Stimulated activated CD8-positive, alpha-beta memory T cell treated with anti-CD3 and anti-CD28 coated beads, Interleukin-15, amount 100 ng/mL, for 4 hours (primary cell): ENCODE measurements at places on chromosomes 16 and 17.
A peak's percentile ranks its signal among the peaks of the same experiment; 100 is the strongest.

DNA sequence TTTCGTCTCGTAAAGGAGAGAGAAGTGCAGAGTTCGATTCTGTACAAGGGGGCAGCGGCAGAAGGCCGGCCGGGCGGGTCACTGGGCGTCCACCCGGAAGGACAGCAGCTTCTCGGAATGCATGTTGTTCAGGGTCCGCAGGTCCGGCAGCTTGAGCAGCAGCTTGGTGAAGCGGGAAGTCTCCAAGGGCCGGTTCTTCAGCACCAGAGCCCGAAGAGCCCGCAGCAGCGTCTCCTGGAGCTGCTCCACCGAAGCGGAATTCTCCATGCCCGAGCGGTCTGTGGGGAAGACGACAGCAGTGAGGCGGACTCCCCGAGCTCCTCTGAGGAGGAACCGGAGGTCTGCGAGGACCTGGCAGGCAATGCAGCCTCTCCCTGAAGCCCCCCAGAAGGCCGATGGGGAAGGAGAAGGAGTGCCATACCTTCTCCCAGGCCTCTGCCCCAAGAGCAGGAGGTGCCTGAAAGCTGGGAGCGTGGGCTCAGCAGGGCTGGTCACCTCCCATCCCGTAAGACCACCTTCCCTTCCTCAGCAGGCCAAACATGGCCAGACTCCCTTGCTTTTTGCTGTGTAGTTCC, 7.3 kb downstream of the NR1D1 start:
- no peak for DNase-seq

DNA sequence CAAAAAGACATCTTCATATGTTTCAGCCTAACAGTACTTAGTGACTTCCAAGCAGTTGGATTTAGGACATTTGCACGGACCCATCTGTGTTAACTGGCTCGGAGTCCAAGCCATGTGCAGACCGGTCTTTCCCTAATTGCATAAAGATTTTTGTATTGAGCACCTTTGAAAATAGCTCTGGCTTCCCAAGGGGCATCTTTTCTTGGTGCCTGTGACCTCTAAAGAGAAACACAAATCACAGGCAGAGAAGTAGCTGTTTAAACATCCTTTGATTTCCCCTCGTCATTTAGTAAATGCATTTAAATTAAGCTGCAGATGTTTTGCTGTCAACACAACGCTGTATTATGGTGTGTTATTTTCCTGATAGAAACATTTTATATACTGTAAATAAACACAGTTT, 288.2 kb upstream of the SALL1 start:
- no peak for DNase-seq

- no peak for DNase-seq
These were observed 11.3 kb downstream of the ASGR1 start for GRCh38 chr17:7167832-7168231.

- no peak for DNase-seq
These were observed 17.5 kb upstream of the MTMR4 start for GRCh38 chr17:58531661-58532554.

GRCh38 chr17:74677558-74678466, 34.9 kb downstream of the CD300LF start:
- DNase-seq, result no peak

- no peak for DNase-seq
These were observed 23.7 kb upstream of the CBX4 start for GRCh38 chr17:79862771-79863440.

DNA sequence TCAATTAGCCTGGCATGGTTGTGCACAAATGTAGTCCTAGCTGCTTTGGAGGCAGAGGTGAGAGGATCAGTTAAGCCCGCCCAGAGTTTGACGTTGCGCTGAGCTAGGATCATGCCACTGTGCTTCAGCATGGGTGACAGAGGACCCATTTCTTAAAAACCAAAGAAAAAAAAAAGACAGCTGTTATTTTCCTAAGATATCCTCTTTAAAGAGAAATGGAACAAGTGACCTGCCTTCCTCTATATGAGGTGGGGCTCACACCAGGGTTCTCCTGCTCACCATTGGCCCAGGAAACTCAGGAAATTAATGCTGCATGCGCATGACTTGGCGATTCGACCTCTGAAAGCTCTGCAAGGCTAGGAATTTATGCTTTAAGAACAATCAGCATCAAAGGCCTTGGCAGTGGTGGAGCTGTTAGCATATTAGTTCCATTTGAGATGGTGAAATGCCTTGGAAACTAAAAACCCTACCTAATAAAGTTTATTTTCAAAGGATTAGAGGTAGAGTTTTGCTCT, 108.3 kb downstream of the RBFOX1 start:
- DNase-seq, result no peak

DNA sequence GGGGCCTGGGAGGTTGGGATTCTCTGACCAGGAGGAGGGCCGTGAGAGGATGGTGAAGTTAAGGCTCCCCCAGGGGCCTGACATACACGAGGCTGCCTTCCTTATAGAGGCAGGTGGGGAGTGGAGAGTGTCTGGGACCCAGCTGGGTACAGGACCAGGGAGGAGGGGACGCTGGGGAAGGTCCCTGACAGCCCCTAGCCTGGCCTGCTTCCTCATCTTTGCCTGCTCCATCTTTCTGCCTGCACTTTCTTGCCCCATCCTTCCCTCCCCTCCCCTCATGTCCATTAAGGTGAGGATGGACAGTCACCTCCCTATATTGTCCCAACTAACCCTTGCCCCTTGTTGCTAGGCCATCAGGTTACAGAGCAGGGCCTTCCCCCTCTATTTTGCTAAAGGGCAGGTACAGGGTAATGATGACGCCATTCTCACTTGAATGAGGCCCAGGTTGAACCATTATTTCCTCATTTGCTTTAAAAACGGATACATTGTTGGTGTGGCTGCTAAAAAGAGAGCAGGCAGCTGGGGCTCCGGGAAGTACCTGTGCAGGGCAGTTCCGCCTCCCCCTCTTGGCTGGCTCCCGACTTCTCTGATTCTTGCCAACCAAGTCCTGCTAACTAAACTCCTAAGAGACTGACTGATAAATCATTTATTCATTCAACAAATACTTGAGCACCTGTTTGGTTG, 1.3 kb downstream of the C17orf99 start:
- DNase-seq, result no peak

GRCh38 chr17:80103449-80104085, 2.2 kb downstream of the GAA start:
- DNase-seq, result no peak

- DNase-seq, result no peak
These were observed 3.5 kb upstream of the DLX4 start for GRCh38 chr17:49965524-49965909.

- DNase-seq, result no peak
These were observed 17.5 kb downstream of the NDUFAF8 start for GRCh38 chr17:81256616-81257015.

DNA sequence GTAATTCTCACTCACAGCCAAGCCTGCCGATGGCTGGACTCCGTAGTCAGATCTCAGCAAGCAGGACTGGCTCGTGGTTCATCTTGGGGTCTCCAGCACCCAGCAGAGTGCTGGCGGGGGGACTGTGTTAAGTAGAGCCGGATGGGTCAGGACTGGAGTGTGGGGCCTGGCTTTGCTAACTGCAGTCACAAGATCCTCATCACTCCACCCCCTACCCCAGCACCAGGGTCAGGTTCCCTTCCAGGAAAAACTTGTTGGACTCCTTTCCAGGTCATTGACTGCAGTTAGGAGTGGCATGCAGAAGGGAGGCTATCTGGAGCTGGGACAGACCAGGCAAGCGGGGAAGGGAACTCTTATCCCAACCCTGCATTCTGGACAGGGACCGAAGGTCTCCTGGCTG, 6.0 kb downstream of the CIITA start:
- no peak for DNase-seq

- peak; percentile 54 for DNase-seq
These were observed 33.6 kb upstream of the CCR7 start for GRCh38 chr17:40598619-40599467.

GRCh38 chr16:50393416-50393815, 24.6 kb upstream of the BRD7 start:
- DNase-seq, result no peak

GRCh38 chr16:22348291-22348690, 26.1 kb downstream of the CDR2 start:
- DNase-seq, result no peak

DNA sequence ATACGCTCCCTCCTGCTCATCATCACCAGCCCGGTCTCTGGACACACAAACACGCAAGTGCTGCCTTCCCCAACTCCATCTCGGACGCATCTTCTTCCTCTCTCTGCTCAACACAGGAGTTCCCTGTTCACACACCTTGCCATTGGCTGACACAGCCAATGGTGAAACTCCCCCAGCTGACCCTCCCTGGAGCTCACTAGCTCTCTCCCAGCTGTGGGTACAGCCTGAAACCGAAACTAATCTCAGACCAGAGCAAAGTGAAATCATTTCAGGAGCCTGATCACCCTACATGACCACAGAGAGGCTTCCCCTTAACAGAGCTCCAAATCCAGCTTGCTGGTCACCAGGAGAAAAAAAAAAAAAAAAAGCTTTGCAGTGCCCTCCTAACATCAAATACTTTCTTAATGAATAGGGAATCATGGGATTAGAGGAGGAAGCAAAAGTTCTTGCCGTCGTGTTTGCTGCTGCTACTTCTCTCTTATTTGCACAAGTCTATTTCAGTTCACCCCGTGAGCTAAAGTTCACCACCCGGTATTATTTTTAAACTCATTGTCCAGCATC, 8.3 kb downstream of the CUEDC1 start:
- no peak for DNase-seq

DNA sequence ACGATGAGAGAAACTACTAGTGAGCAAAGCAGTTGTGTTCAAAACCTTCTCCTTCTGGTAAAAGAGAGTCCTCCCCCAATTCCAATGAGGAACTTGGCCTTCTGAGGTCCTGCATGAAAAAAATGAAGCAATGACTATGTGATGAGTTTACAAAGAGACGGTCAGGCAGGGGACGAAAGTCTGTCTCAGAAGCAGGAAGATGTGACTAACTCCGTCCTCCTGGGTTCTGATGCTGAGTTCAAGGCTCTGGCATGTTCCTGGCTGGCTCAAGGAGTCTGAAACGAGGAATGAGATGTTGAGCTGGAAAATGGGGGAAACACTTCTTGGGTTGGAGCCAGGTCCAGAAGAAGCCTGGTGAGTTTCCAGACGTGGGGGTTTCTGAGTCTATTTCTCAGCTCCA, 129.6 kb downstream of the CPPED1 start:
- DNase-seq, result no peak

DNA sequence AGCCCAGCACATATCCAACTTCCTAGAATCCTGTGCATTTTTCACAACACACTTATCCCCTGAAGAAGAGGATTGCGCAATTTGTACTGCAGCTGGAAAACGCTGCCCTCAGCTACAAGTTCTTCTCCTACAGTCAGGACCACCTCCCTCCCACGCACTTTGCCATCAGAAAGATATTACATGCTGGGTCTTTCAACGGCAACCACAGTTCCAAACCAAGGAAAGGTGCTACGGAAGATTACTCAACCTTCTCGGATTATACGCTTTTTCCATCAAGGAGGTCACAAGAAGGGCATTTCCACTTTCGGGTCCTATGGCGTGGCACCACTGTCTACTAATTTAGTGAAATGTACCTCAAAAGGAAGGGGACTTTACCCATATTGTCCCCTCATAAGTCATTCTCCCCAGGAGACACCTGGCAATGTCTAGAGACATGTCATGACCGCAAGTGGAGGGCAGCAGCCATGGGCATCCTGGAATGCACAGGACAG, 35.2 kb downstream of the USP7 start:
- peak; percentile 5 for DNase-seq

DNA sequence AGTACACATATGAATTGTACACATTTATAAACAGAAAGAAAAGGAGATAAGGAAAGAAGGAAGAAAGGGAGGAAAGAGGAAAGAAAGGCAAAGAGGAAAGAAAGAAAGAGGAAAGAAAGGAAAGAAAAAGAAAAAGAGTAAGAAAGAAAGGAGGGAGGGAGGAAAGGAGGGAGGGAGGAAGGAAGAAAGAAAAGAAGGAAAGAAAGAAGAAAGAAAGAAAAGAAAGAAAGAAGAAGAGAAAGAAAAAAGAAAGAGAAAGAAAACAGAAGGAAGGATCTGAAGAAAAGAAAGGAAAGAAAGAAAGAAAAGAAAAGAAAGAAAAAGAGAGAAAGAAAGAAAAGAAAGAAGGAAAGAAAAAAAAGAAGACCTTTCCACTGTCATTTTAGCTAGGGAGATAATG, 571.4 kb upstream of the SALL1 start:
- DNase-seq, result no peak

- no peak for DNase-seq
These were observed 72.3 kb downstream of the CDK5R1 start for GRCh38 chr17:32558997-32559650.

DNA sequence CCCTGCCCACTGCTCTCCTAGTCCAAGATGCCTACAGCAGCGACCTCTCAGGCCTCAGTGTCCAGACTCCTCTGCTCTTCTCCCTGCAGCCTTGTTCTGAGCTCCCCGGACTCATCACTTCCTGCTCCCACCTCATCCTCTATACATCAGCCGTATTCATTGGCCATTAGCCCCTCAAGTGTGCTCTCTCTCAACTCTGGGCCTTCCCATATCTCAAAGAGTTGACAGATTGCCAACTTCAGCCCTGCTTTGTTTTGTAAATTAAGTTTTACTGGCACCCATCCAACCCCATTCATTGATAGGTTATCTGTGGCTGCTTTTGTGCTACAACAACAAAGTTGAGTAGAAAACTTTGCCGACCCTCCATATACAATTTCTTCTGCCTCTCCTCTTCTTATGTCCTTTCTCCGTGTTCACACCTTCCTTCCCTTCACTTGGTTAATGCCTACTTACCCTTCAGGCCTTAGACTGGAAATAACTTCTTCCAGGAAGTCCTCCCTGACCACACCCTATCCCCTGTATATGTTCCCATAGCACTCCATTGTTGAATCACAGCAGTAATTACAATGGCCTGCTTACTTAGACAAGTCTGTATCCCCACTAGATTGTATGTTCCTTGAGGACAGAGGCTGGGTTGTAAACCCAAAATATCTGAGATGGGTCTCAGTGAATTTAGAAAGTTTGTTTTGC, 63.4 kb upstream of the TANC2 start:
- DNase-seq, result no peak

DNA sequence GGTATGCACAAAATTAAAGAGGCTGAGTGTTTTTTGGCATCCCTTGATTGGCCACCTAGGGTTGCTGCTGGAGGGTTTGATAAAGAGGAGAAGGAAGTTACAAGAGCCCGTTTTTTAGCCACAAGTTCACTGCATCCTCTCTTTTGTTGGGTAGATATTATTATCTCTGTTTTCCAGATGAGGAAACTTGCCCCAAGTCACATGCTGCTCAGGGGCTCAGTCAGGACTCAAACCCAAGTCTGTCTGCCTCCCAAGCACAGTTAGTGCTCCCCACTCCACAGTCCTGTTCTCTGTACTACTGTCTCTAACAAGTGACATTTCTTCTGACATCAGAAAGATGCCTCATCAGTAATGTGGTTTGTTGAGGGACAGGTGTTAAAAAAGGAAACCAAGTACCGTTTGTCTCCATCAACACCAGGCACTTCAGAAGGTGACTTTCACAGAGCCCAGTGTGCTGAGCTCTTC, 1.4 kb downstream of the NT5M start:
- no peak for DNase-seq
